Smooth muscle cell of the brain vasculature (primary cell): ENCODE measurements at places on chromosomes 12 and 14.

DNA sequence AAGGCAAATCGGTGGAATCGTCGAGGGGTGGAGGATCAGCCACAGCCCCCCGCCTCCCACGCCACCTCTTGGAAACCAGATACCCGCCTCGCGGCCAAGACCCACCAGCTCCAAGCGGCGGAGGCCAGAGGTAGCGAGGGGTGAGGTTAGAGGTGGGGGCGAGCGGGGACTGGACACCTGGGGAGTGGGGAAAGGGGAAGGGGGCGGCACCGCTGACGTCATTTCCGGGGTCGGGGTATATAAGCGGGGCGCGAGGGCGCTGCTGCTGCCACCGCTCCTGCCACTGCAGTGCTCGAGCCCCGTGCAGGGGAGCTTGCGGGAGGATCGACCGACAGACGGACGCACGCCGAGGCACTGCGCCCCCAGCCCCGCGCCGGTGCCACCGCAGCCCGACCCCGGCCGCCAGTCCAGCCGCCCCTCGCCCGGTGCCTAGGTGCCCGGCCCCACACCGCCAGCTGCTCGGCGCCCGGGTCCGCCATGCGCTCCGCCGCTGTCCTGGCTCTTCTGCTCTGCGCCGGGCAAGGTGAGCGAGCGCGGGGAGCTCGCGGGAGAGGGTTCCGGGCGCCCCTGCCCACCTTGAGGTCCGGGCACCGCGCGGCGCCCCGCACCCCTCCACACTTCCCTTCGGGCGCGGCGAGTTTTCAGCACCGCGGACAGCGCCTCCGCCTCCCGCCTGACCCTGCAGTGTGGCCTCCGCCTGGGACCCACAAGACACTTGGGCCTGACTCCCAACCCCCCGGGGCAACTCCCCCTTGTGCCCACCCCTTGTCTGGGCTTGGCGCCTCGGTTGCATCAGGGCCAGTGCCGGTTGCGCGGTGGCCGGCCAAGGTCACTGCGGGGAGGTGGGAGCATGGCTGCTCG, at the start of gene CHGA:
Gene CHGA (plus strand): TSS at position 268 of the 861 bp plus-strand sequence. CDS start 210 bp downstream, at position 478.
- DNase-seq, result no peak

DNA sequence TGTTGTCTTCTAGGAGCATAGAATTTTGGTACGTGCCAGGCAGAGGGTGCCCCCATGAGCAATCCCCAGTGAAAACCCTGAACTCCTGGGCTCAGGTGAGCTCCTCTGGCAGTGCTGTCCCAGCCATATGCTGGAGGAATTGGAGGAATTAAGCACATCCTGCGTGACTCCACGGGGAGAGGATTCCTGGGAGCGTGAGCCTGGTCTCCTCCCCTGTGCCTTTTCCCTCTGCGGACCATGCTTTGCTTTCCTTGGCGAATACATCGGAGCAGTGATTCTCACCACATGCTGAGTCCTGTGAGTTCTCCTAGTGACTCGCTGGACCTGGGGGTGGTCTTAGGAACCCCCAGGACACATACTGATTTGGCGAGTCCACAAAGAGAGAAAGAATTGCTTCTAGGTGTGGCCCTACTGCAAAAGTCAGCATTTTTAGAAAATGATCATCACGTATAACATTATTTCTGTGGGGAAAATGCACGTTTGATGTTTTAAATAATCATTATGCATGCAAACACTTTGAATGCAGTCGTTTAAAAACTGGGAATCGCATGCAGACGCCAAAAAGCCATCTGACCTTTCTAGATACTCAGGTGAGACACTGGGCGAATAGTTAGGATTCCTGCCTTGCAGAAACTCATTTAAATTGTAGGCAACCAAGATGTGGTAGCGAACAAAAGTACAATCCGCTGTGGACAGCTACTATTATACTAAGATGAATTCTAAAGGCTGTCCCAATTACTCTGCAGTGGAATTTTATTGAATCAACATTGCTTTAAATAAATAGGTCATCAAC, 370.9 kb downstream of the TMEM132D start:
- no peak for DNase-seq

DNA sequence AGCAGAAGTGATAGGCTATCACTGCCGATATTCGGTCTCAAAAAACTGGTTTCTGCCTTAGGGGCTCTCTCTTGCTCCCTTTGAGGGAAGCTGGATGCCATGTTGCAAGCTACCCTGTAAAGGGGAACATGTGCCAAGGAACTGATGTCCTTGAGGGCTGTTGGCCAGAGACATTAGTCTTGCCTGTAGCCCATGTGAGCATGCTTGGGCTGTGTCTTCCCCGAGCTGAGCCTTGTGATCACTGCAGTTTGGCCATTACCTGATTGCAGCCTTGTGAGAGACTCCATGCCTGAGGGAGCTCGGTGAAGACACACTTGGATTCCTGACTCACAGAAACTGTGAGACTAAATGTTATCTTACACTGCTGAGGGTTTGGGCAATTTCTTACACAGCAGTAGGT, 18.8 kb downstream of the RTRAF start:
- DNase-seq, result no peak

GRCh38 chr12:82675246-82675645, 11.5 kb upstream of the TMTC2 start:
- DNase-seq, result no peak

- DNase-seq, result no peak
Measured at GRCh38 chr14:38992067-38992844, 110.8 kb downstream of the SEC23A start.
